Esophagus mucosa (tissue), 1 donor: ENCODE measurements at places on chromosomes 7 and 10.
A peak's percentile ranks its signal among the peaks of the same experiment; 100 is the strongest.

- ATAC-seq: no peak
Measured at GRCh38 chr7:21169667-21170580, 258.0 kb upstream of the SP4 start.

- no peak for ATAC-seq
Measured at GRCh38 chr10:72612203-72612826, 13.6 kb downstream of the MICU1 start.

DNA sequence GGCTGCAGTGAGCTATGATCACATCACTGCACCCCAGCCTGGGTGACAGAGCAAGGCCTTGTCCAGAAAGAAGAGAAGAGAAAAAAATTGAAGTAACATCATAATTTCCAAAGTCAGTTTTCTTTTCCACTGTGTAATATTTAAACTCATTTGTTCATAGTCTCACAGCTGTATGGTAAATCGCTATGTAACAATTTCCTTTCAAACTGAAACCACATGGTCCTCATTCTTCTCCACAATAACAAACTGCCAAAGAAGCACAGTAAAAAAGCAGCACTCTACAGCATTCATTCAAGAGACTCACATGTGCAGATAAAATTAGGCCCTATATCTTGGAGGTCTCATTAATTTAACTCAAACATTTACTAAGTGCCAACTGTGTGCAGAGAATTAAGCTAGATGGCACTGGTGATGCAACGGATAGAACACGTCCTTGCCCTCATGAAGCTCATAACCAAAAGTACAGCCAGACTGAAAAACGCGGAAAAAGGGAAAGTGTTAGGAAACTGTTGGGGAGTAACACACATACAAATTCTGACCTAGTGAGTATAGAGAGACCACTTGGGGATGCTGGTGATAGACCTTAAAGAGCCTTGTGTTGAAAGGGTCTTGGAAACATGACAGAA is 174.0 kb upstream of the KCTD7 start:
- ATAC-seq: no peak

GRCh38 chr10:126214021-126214420 is 174.3 kb downstream of the ADAM12 start:
- ATAC-seq: no peak

GRCh38 chr7:148912758-148913541 is 28.9 kb upstream of the EZH2 start:
- ATAC-seq: no peak

GRCh38 chr7:135620980-135621850 is 41.1 kb upstream of the STMP1 start:
- ATAC-seq: peak; percentile 51

DNA sequence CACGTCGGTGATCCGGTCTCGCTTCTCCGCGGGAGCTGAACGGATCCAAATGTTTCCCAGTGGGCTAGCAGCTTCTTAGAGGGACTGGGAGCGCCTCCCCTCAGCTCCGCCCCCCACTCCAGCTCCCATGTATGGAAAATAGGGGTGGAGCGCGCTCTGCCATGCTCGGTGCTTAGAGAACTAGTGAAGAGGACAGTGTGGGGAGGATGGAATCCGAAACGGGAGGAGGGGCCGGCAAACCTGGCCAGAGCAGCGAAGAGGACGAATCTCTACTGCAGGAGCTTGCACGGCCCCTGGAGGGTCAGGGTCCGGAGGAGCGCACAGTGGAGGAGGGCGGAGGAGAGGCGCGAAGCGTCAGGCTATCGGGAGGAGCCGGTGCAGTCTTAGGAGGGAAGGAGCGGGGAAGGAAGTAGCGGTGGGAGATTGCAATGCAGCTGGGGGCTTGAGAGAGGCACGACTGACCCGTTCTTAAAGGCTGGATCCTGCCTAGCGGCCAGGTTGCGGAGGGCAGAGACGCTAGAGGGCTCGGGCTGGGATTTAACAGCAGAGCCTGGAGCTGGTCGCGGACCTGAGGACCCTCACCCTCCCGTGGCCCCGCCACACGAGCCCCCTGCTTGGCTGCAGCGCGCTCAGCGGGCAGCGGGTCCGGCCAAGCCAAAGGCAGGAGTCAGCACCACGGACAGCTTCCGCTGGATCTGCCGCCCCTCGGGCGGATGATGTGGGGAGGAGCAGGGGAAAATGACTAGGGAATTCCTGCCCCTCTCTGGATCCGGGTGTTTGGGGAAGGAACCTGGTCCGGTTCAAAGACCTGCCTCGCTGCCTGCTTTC is at the start of gene PRLHR:
Gene PRLHR, minus strand, starts transcription at position 51 of the 828 bp plus-strand sequence. CDS start 404 bp downstream, outside the sequence.
- ATAC-seq: peak; percentile 36
